ENCODE measurements at places on chromosomes 2 and 18.

DNA sequence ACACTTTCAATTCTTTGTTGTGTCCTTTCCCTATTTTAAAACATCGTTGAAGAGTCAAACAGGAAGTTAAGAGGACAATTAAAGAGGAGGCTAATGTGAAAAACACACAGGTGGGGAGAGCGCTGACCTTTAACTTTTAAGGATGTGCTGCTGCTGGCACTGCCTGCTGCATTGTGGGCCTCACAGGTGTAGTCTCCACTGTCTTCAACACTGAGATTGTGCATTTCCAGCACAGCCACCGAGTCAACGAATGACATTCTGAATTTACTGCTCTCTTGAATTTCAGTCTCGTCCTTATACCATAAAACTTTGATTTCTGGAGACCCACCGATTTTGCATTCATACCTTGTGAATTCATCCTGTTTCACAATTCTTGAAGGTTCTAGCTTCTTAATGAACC is 91.9 kb downstream of the TTN start:
- no peak for DNase-seq

DNA sequence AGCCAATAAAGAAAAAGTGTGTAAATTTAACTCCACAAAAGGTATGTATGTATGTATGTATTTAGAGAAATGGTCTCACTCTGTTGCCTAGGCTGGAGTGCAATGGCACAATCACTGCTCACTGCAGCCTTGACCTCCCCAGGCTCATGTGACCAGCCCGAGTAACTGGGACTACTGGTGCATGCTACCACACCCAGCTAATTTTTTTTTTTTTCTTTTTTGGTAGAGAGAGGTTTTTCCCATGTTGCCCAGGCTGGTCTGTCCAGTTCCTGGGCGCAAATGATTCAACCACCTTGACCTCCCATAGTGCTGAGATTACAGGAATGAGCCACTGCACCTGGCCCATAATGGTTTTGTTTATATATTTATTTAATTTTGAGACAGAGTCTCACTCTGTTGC is 67.1 kb downstream of the CERKL start:
- DNase-seq = no peak

GRCh38 chr18:64201781-64202180 is 52.9 kb upstream of the LINC00305 start:
- no peak for DNase-seq

- DNase-seq = no peak
These were observed 3.7 kb downstream of the MEX3C start for GRCh38 chr18:51193621-51194287.

DNA sequence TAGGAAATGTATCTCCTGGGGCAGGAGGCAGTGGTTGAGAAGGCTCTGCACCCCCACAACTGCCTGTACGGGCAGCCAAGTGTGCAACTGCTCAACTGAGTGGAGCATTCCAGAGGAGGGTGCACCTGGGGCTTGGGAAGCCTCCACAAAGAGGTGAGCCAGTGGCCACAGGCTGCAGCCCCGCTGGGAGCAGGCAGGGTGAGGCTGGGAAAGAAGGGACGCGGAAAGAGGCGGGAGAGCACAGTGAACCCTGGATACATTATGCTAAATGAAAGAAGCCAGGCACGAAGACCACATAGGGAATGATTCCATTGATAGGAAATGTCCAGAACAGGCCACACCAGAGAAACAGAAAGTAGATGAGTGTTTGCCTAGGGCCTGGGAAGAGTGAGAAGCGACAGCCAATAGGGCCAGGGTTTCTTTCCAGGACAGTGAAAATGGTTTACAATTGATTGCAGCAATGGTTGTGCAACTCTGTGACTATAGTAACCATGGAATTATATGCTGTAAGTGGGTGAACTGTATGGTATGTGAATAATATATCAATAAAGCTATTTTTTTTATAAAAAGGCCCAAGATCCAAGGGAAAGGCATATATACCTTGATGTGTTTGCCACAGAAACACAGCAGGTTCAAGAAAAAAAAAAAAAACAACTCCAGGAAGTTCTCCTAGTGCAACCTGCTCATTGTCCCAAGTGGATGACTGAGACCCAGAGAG is 82.4 kb downstream of the DDX1 start:
- DNase-seq = no peak

DNA sequence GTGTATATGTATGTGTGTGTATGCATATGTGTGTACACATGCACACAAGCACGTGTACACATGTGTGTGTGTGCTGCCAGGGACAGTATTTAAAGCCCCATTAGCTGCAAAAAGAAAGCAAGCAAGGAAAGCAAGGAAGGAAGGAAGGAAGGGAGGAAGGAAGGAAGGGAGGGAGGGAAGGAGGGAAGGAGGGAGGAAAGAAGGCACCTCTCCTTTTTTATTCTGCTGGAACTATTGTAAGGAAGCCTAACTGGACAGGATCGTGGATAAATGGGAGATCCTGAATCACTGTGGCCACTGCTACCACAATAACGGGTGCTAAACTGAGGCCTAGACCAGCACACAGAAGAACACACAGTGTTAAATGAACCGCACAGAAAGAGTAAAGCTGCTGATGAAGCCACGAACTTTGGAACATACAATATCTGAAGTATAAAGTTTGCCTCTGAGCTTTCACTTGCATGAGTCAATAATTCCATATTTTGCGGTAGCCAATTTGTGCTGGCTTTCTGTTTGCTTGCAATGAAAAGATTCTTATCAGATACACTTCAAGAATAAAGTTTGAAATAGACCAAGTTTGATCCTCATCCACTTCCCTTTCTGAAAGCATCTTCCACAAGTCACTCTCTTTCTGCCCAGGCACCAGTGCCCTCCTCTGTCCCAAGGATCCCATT is 15.5 kb downstream of the CACNB4 start:
- no peak for DNase-seq

- no peak for DNase-seq
These were observed 61.8 kb downstream of the COX7A2L start for GRCh38 chr2:42298996-42299754.

GRCh38 chr18:22098563-22098989 is 70.8 kb upstream of the GATA6 start:
- DNase-seq = no peak

- no peak for DNase-seq
These were observed 113.8 kb downstream of the GALNT1 start for GRCh38 chr18:35695384-35695783.

GRCh38 chr18:58438161-58438957 is 190.5 kb downstream of the ALPK2 start:
- DNase-seq = no peak

- DNase-seq = no peak
These were observed 8.5 kb upstream of the PAX3 start for GRCh38 chr2:222307143-222307756.

- DNase-seq = no peak
These were observed 144.1 kb downstream of the SOCS6 start for GRCh38 chr18:70432804-70433400.

- DNase-seq = no peak
These were observed 16.5 kb downstream of the GPC1 start for GRCh38 chr2:240451791-240452461.

GRCh38 chr2:112462178-112462577 is 19.8 kb upstream of the TTL start:
- no peak for DNase-seq

DNA sequence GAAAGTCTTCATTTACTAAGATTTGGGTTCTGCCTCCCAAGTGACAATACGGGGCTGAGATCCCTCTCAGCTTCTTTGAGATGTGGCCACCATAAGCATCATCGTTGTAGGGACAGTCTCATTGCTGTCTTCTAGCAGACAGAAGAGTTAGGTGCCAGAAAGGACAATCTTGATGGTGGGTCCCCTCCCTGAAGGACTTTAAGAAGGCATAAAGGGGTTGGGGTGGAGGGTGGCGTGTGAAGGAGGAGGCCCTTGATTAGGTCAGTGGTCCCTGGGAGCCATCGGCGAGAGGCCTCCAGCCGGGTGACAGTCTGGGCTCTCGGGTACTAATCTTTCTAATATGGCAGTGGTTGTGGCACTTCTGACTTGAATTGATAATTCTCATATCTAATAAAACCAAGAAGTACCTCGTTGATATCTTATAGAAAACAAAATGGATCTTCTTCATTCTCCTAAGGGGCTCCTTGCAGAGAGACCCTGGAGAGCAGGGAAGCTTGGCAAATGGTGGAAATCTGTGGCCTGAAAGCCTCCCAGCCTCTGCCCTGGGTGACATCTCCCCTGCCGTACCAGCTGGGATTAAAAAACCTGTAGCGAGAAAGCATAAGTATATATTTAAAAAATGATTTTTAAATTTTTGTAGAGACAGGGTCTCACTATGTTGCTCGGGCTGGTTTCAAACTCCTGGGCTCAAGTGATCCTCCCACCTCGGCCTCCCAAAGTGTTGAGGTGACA is 7.2 kb upstream of the PSMD1 start:
- DNase-seq = no peak

- DNase-seq = no peak
These were observed 56.0 kb downstream of the ABCA12 start for GRCh38 chr2:215082446-215082845.

DNA sequence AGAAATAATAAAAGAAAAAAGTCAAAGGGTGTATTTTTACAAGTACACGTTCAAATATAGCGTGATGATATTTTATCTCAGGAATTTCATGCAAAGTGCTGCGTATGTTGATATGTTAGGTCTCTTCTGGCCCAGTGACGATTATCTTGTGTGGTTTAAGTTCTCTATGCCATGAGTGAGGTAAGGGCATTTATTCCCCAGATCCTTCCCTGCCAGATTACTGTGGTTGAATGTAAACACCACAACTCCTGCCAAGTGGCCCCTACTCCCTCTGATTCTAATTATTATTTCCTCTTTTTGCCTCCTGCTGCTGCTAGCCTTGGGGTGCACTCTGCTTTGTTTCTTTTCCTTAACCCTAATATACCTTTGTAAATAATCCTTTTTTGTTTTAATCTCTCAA is 12.2 kb downstream of the SCN2A start:
- no peak for DNase-seq

- no peak for DNase-seq
These were observed 496.1 kb upstream of the RAB6C start for GRCh38 chr2:129483366-129483765.

GRCh38 chr2:151297882-151298281 is 8.4 kb upstream of the NMI start:
- no peak for DNase-seq

DNA sequence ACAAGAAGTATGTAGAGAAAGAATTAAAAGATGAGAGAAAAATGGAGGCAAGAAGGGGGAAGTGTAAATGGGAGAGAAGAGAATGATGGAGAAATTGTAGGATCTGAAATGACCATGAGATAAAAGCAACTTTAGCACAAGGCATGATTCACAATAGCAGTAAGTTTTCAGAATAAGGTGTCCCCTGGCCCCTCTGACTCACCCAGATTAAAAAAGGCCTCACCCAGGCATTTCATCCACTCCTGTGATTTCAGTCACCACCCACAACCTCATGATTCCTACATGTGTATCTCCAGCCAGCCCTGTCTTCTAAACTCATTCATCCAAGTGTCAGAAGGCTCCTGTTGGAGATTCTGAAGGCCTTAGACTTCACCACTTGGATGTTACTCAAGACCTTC is 56.6 kb downstream of the SP100 start:
- DNase-seq = no peak

GRCh38 chr18:10241579-10241978 is 212.9 kb upstream of the APCDD1 start:
- no peak for DNase-seq

- no peak for DNase-seq
These were observed 326.8 kb downstream of the SETBP1 start for GRCh38 chr18:45007531-45007930.

GRCh38 chr2:38192976-38193375 is 117.0 kb upstream of the CYP1B1 start:
- no peak for DNase-seq

GRCh38 chr2:129888461-129888860 is 91.0 kb upstream of the RAB6C start:
- DNase-seq = no peak

GRCh38 chr2:56185582-56186046 is 1.8 kb downstream of the CCDC85A start:
- DNase-seq = no peak

DNA sequence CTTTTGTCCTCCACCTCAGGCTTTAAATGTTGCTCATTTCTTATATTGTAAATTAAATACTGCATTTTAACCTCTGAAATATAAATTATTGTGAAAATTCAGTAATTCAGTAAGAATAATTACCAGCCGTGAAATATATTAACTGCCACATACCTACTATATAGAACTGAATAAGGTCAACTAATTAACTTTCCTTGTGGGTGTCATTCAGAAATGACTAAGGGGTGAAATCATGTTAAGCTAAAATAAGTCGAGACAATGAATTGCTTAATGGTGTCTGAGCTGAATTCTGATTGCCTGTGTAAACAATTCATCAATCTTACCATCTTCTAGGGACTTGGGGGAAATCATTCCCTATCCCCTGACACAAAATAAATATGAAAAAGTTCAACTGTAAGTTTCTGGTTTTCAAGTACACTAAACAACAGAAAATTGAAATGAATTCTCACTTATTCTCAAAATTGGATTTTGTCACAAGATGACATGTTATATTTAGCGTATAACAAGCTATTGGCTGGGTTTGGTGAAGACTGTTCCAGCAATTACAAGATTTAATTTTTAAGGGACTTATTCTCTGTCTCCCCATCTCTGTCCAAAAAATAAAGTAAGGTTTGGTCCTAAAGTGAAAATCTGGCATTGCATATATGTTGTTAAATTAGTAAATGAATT is 255.1 kb downstream of the METTL4 start:
- no peak for DNase-seq

DNA sequence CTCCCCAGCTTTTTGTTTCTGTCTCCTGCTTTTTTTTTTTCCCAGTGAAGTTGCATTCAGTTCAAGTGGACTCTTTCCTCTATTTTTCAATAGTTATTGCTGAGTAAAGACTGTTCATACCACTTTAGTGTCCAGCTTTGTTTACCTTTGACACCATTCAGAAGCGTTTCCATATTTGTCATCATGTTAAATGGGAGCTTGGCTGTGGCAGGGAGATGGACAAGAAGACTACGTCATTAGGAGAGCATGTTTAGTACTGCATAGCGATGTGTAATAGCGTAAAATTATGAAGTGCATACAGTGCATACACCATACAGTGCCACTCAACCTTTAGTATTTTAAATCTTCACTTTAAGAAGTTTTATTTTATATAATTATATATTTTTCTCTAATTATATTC is 655.9 kb downstream of the DCC start:
- no peak for DNase-seq

GRCh38 chr2:76985387-76986136 is 536.6 kb downstream of the LRRTM4 start:
- no peak for DNase-seq

DNA sequence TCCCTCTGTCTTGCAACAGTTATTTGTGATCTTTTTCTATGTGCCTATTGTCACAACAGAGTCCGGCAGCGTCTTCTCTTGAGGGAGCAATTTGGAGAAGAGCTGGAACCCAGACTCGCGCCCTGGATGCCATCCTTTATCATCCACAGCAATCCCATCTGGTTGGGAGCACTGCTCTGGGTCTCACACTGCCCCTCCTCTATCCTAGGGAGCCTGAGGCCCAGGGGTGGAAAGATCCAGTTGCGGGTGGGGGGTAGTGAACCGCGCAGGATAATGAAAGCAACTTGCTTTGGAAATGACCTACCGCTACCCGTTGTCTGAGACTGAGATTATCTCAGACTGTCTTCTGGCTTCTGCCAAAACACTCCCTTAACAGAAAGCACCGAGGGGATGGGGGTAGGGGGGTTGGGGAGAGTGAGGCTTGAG is 713 bp downstream of the WBP1 start:
- no peak for DNase-seq

GRCh38 chr2:107469437-107469995 is 357.2 kb upstream of the RGPD4 start:
- DNase-seq = no peak
